ENCODE measurements at places on chromosomes 3 and 15. TPM values are rescaled to one million over a fixed set of nuclear protein-coding genes. Genes with fewer than 3 reads are reported as not detected.
A peak's percentile ranks its signal among the peaks of the same experiment; 100 is the strongest.

The IMPG2 gene
- total RNA-seq = 0.11 TPM

- peaks cover 13% of the 10 kb centered on the region for H3K36me3 ChIP-seq
- peak overlapping the region; percentile 86 for H3K27ac ChIP-seq
- peaks cover 64% of the 10 kb centered on the region for H3K4me1 ChIP-seq
- no peak for DNase-seq
Observed at GRCh38 chr3:16378920-16379319, 113.9 kb downstream of the OXNAD1 start.

DNA sequence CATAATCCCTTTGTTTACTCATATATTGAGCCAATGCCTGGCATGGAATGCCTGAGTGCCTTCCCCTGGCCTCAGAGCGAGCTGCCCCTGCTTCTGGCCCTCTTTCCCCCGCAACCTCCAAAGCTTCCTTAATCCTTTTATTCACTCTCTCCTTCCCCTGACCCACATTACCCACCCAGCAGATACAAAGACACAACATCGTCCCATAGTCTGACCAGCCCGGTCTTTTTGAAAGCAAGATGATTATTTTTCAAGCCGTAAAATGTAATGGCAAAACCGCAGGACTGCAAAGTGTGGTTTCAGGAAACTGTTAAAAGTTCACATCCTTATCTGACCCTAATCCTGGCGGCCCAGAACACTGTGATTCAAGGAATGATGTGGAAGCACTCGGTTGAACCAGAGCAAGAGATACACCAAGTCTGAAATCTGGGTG is 78.4 kb upstream of the LRTM1 start:
- no peaks in the 10 kb centered on the region for H3K36me3 ChIP-seq
- H3K27ac ChIP-seq = no peak overlapping the region
- no peak overlapping the region for H3K4me3 ChIP-seq
- no peaks in the 10 kb centered on the region for H3K27me3 ChIP-seq
- H3K4me1 ChIP-seq = no peaks in the 10 kb centered on the region
- DNase-seq = no peak

DNA sequence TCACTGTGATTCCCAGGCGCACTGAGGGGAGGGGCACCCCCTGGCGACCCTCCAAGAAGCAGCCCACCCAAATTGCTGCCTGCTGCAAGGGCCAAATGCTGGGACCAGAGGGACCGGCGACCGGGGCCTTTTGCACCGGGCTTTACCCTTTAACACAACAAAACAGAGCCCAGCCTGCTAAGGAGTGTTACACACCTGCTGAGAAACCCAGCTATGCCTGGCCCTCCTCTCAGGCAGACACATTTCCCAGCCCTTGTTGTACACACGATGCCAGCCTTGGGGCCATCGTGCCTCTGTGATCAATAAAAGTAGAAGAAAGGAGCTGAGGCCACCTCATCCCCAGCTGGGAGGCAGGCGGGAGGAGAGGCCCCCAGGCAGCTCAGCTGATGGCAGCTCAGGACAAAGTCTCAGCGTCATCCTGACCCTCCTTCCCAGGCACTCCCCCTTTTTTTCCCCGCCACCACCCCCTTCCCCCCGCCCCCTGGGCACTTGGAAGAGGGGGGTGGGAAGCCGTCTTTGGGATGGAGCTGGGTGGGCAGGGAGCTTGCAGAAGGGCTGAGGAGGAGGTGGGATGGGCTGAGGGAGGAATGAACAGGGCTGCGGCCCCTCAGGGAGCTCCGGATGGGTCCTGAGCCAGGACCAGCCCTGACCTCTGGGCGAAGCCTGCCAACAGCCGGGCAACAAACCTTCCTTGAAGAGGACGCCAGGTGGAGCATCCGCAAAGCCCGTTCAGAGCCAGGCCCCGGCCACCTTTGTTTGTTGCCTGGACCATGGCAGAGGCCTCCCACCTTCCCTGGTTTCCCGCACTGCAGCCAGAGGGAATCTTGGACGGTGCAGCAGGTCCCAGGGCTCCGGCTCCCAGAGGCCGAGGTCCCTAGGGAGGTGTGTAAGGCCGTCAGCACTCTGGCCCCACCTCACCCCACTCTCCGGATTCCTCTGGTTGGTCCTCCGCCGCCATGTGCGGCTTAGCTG is 45.9 kb upstream of the SEC61A1 start:
- H3K27me3 ChIP-seq = peaks cover 48% of the 10 kb centered on the region
- no peak for DNase-seq
- H3K36me3 ChIP-seq = no peaks in the 10 kb centered on the region
- H3K4me1 ChIP-seq = no peaks in the 10 kb centered on the region

The DBR1 gene
- 7.9 TPM for total RNA-seq

GRCh38 chr3:171416061-171416460 is 44.1 kb downstream of the TNIK start:
- H3K36me3 ChIP-seq = no peaks in the 10 kb centered on the region
- peaks cover 76% of the 10 kb centered on the region for H3K4me1 ChIP-seq
- no peak for DNase-seq
- H3K27me3 ChIP-seq = no peaks in the 10 kb centered on the region
- no peak overlapping the region for H3K4me3 ChIP-seq
- peak overlapping the region; percentile 45 for H3K27ac ChIP-seq

GRCh38 chr15:38611228-38611627 is 46.6 kb upstream of the RASGRP1 start:
- H3K27me3 ChIP-seq = peaks cover 1% of the 10 kb centered on the region
- no peak overlapping the region for H3K4me3 ChIP-seq
- no peak for DNase-seq
- no peak overlapping the region for H3K27ac ChIP-seq
- H3K36me3 ChIP-seq = no peaks in the 10 kb centered on the region

- no peak overlapping the region for H3K4me3 ChIP-seq
- H3K27ac ChIP-seq = peak overlapping the region; percentile 71
- DNase-seq = no peak
Observed at GRCh38 chr15:68510558-68510957, 68.2 kb upstream of the CORO2B start.

- H3K27me3 ChIP-seq = no peaks in the 10 kb centered on the region
- no peak overlapping the region for H3K4me3 ChIP-seq
- H3K36me3 ChIP-seq = no peaks in the 10 kb centered on the region
- peaks cover 13% of the 10 kb centered on the region for H3K4me1 ChIP-seq
Observed at GRCh38 chr3:11206316-11206715, 52.0 kb downstream of the HRH1 start.

The ESYT3 gene
- total RNA-seq = 1.0 TPM

DNA sequence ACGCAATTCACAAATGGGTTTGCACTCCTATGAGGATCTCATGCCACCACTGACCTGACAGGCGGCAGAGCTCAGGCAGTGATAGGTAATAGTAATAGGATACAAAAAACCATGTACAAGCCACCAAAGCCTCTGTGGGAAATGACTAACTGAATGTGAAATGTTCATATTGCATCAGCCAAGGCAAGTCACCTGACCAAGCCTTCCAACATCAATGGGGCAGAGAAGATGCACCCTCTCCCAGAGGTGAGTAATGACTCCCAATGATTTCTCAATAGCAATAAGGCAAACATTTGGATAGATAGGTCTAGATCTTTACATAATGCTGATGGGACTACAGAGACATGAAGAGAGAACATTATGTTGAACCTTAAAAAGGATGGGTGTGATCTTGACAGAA is 14.9 kb downstream of the CNTN3 start:
- H3K27ac ChIP-seq = no peak overlapping the region
- no peak for DNase-seq
- H3K4me1 ChIP-seq = no peaks in the 10 kb centered on the region
- no peak overlapping the region for H3K4me3 ChIP-seq

The FBLN2 gene
- 56.7 TPM for total RNA-seq

GRCh38 chr3:86954747-86955146 is 36.2 kb downstream of the VGLL3 start:
- H3K27ac ChIP-seq = no peak overlapping the region
- no peaks in the 10 kb centered on the region for H3K27me3 ChIP-seq
- H3K4me3 ChIP-seq = no peak overlapping the region
- H3K4me1 ChIP-seq = no peaks in the 10 kb centered on the region
- no peaks in the 10 kb centered on the region for H3K36me3 ChIP-seq

Measured in left ventricle myocardium inferior (tissue), 1 donor.